ENCODE measurements at places on chromosomes 1 and 21. TPM values are rescaled to one million over a fixed set of nuclear protein-coding genes. Genes with fewer than 3 reads are reported as not detected.

Gene HSD3B2
- 10.1 TPM for total RNA-seq

Gene TMEM200B
- total RNA-seq = 25.8 TPM

Gene MIS18A
- 3.4 TPM for total RNA-seq

Gene CFHR1
- not detected for total RNA-seq

Gene MRPS6
- total RNA-seq = 23.3 TPM

Gene CLDN17
- total RNA-seq = 2.2 TPM

DNA sequence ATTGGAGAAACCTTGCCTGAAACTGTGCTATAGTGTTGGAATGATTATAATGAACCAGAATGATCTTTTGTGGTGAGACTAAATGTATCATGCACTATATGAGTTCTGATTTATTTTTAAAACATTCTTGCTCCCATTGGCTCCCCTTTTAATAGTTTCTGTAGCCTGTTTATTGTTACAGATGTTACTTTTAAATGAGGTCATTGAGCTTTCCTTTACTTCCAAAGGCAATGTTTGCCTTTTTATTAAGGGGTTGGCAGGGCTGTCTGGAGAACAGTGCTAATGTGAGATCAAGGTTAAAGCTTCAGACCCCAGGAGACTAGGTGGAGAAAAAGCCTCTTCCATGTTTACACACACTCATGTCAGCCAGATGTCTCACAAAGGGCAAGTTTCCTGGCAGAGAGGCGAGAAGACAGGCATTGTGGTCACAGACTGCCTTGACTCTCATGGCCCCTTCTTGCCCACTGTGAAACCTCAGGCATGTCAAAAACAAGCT is 120.6 kb upstream of the RAVER2 start:
- H3K27me3 ChIP-seq = no peaks in the 10 kb centered on the region
- no peak overlapping the region for H3K4me3 ChIP-seq
- H3K36me3 ChIP-seq = no peaks in the 10 kb centered on the region
- DNase-seq = no peak
- no peak overlapping the region for H3K27ac ChIP-seq
- peaks cover 24% of the 10 kb centered on the region for H3K4me1 ChIP-seq

DNA sequence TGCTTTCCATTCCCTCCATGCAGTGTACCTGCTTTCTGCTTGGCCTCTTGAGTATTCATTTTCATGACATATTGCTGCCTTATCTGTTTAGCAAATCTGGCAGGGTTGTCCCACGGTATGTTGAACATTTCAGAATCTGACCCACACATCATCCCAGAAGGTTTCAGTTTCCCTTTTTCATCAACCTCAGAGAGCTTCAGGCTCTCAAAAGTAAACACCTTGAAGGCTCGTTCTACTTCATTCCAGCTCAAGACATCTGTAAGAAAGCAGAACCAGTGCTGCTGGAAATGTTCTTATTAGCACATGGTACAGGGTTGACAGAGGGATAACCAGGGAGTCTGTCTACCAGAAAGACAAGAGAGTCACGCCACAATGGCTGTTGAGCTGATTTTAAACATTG is 103.6 kb downstream of the SPAG17 start:
- no peak overlapping the region for H3K4me3 ChIP-seq
- no peaks in the 10 kb centered on the region for H3K27me3 ChIP-seq
- H3K27ac ChIP-seq = no peak overlapping the region
- no peaks in the 10 kb centered on the region for H3K36me3 ChIP-seq

GRCh38 chr1:204169858-204170257 is 3.7 kb upstream of the REN start:
- no peak overlapping the region for H3K27ac ChIP-seq
- H3K4me3 ChIP-seq = no peak overlapping the region
- H3K27me3 ChIP-seq = no peaks in the 10 kb centered on the region

GRCh38 chr1:214816603-214817002 is 213.6 kb downstream of the CENPF start:
- no peak overlapping the region for H3K27ac ChIP-seq
- no peaks in the 10 kb centered on the region for H3K36me3 ChIP-seq
- no peaks in the 10 kb centered on the region for H3K27me3 ChIP-seq
- no peak for DNase-seq

DNA sequence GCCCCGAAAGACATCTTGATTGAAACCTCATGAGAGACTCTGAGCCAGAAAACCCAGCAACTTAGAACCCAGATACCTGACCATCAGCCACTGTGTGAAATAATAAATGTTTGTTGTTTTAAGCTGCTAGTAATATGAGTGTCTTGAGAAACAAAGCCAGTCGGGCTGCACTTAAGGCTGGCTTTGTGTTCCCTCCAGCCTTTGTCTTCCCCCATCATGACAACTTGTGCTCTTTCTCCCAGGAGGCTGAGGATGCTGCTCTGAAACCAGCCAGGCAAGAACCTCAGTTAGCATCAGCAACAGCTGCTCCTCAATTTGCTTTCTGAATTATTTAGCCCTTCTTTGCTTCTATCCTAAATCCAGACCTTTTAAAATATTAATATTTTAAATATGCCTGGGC is 78.2 kb downstream of the SLC16A1 start:
- no peaks in the 10 kb centered on the region for H3K36me3 ChIP-seq
- no peak for DNase-seq
- no peak overlapping the region for H3K27ac ChIP-seq
- no peaks in the 10 kb centered on the region for H3K27me3 ChIP-seq
- H3K4me3 ChIP-seq = no peak overlapping the region

- no peak overlapping the region for H3K27ac ChIP-seq
- no peaks in the 10 kb centered on the region for H3K36me3 ChIP-seq
- no peak for DNase-seq
- no peaks in the 10 kb centered on the region for H3K27me3 ChIP-seq
- H3K4me3 ChIP-seq = no peak overlapping the region
Measured at GRCh38 chr1:246364415-246364941, 142.6 kb downstream of the SMYD3 start.

GRCh38 chr1:99537886-99538617 is 107.9 kb upstream of the PALMD start:
- DNase-seq = no peak
- H3K4me1 ChIP-seq = peaks cover 6% of the 10 kb centered on the region
- no peak overlapping the region for H3K4me3 ChIP-seq
- H3K27ac ChIP-seq = no peak overlapping the region

DNA sequence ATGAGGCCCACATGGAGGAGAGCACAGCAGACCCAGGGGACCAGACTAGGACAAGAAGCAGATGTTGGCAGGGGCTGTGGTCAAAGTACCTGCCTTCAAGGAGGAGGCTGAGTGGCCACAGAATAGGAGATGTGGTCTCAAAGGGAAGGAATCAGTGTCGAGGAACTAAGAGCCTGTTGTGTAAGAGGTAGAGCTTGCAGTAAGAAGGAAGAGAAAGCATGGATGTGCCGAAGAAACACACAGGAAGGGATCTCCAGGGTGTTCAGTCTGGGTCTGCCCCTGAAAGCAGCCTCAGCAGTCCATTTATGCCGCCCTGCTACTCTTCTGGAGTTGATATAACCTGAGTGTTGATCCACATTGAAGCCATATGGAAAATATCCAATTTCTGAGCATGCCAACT is 83.9 kb downstream of the NID1 start:
- no peak overlapping the region for H3K4me3 ChIP-seq
- H3K27me3 ChIP-seq = no peaks in the 10 kb centered on the region
- H3K27ac ChIP-seq = peak overlapping the region; percentile 4
- H3K4me1 ChIP-seq = peaks cover 12% of the 10 kb centered on the region

DNA sequence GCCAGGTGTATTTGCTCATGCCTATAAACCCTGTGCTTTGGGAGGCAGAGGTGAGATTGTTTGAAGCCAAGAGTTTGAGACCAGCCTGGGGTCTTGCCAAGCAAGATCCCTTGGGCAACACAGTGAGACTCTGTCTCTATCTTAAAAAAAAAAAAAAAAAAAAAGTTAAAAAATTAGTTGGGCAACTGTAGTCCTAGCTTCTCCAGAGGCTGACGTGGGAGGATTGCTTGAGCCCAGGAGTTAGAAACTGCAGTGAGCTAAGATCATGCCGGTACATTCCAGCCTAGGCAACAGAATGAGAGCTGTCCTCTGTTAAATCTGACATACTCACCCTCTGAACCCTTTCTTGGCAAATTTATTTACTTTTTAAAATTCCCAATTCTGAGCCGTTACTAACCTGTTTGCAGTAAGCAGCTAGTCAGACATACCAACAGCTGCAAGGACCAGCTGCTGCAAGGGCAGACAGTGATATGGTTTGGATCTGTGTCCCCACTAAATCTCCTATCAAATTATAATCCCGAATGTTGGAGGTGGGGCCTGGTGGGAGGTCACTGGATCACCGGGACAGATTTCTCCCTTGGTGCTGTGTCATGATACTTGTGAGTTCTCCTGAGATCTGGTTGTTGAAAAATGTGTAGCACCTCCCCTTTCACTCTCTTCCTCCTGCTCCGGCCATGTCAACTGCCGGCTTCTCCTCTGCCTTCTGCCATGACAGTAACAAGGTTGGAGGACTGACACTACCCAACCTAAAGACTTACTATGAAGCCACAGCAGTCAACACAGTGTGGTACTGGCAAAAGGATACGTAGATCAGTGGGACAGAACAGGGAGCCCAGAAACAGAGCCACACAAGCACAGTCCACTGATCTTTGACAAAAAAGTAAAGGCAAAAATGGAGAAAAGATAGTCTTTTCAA is 10.6 kb downstream of the PARP1 start:
- DNase-seq = no peak
- H3K36me3 ChIP-seq = no peaks in the 10 kb centered on the region
- H3K27ac ChIP-seq = no peak overlapping the region
- H3K27me3 ChIP-seq = no peaks in the 10 kb centered on the region

- no peaks in the 10 kb centered on the region for H3K4me1 ChIP-seq
- H3K27ac ChIP-seq = no peak overlapping the region
- H3K36me3 ChIP-seq = no peaks in the 10 kb centered on the region
- no peaks in the 10 kb centered on the region for H3K27me3 ChIP-seq
Measured at GRCh38 chr1:173775578-173776226, 48.8 kb upstream of the DARS2 start.

Data from vagina (tissue), 2 donors.